Effector CD4-positive, alpha-beta T cell (primary cell): ENCODE measurements at places on chromosomes 1 and 21.

- DNase-seq = no peak
Observed at GRCh38 chr1:190175320-190175719, 302.3 kb downstream of the BRINP3 start.

- no peak for DNase-seq
Observed at GRCh38 chr1:225299624-225300023, 128.2 kb downstream of the LBR start.

- peak; percentile 21 for DNase-seq
Observed at GRCh38 chr1:28370239-28371009, 884 bp downstream of the PHACTR4 start.

DNA sequence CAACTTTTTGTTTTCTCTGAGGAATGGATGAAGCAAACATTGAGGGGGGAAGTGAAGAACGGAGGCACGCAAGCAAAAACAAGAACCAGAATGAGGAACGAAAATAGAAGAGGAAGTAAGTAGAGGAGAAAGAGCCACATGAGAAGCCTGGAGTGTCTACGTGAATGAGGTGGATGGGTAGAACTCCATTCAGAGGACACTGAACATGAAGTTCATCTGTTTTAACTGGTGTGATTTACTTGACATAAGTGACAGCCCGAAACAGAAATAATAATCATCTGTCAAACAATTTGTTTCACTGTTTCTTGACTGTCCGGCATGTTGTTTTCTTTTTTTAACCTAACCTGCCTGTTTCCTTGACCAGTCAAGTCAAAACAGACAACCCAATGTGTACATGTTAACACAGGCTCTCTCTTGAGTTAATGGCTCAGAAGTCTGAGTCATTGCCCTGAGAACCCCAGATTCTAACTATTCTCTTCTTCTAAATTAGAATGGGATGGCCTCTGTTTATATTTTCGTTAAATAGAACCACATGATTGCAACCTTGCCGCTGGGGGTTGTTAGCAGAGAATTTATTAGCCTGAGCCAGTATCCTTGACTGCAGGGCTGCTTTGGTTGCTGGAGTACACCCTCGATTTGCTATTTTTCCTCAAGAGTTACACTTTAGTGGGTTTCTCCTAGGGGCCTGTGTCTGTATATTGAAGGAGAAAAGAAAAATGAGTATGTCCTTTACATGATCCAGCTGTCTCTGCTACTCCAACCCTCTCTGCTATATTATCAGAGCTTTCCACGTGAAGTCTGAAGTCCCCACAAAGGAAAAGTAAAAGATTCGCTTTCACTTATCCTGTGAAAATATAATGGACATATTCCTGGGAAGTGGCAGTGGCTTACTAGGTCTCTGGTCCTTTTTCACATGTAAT is 151.7 kb downstream of the ZC3H11B start:
- no peak for DNase-seq

GRCh38 chr1:5267603-5268235 is 613.3 kb downstream of the AJAP1 start:
- DNase-seq = no peak

DNA sequence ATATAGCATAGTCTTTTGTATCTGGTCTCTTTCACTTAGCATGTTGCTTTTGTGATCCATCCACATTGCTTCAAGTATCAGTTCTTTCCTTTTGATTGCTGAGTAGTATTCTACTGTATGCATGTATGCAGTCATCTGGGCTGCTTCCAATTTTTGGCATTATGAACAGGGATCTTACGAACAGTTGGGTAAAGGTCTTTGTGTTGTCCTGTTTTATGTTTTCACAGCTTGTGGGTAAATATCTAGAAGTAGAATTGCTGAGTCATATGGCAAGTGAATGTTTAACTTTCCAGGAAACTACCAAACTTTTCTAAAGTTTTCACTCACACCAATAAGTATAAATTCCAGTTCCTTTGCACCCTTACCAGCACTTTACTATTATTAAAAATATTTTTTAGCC is 60.9 kb downstream of the LHX4 start:
- DNase-seq = no peak

DNA sequence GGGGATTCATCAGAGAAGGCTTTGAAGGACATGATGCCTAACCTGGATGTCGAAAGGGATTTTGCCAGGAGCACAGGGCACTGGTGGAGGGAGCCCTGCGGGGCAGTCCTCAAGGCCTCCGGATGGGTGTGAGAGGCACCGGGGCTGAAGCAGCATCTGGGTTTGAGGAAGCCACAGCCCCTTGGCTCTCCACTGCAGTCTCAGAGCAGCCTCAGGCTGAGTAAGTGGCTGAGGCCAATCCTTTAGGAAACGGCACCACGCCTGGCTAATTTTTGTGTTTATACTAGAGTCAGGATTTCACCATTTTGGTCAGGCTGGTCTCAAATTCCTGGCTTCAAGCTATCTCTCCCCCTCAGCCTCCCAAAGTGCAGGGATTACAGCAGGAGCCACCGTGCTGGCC is 12.0 kb downstream of the ERVH48-1 start:
- DNase-seq = no peak

GRCh38 chr1:9181990-9182783 is 52.4 kb upstream of the H6PD start:
- no peak for DNase-seq

DNA sequence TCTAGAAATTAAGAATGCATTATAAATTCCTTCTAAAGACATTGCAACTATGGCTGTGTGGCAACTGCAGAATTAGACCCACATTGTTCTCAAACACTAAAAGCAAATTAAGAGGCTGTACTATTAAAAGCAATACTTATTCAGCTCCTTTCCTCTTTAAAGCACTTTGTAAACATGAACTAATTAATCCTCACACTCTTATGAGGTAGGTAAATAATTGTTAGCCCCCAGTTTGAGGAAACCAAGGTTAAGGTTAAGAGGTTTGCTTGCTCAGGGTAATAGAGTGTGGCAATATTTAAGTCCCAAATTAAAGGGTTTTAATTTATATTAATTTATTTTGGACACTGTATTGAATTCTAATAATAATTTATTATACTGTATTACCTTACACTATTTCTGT is 553.8 kb downstream of the LRRIQ3 start:
- DNase-seq = no peak

DNA sequence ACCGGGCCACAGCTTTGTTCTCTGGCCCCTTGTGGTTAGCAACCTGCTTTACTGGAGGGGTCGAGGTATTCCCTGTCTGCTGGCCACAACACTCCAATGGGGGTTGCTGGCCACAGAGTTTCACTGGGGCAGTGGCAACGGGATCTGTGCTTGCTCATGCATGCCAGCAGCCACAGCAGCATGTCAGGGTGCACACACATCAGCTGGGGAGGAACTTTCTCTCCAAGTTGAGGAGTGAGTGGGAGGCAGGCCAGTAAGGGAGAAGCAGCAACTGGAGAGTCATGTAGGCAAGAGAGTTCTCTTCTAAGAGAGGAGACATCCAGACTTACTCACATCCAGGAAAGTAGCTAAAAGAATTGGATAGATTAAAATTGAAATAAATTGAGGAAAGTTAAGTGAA is 38.0 kb downstream of the SAMD13 start:
- DNase-seq = no peak

GRCh38 chr1:197618061-197618460 is 157.2 kb downstream of the DENND1B start:
- no peak for DNase-seq

DNA sequence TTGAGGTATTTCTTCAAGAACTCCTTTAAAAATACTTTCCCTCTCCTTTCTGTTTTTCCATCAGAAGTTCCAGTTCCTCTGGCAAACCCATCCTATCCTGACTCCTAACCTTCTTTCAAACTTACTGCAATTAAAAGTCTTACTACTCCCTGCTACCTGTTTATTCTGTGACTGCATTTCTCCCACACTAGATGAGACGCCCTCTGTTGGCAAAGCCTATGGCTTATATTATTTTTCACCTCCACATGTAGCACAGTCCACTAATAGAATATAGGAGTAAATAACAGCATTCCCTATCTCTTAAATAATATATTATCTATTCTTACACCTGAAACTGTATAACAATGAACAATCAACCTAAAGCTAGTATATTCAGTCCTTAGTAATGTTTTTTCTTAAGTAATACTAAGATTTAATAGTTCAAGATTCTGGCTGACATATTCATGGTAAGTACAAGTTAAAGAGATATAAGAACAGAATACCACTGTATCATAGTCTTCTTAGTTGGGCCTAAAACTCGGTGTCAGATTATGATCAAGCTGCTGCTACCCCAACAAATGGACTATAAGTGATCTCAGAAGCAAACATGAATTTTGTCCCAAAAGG is 54.8 kb downstream of the RAB3GAP2 start:
- no peak for DNase-seq
